ENCODE measurements at places on chromosomes 2 and 18. TPM values are rescaled to one million over a fixed set of nuclear protein-coding genes. Genes with fewer than 3 reads are reported as not detected.

Gene KCNG2
- not detected for total RNA-seq

Gene UBXN4
- total RNA-seq, result 129 TPM

DNA sequence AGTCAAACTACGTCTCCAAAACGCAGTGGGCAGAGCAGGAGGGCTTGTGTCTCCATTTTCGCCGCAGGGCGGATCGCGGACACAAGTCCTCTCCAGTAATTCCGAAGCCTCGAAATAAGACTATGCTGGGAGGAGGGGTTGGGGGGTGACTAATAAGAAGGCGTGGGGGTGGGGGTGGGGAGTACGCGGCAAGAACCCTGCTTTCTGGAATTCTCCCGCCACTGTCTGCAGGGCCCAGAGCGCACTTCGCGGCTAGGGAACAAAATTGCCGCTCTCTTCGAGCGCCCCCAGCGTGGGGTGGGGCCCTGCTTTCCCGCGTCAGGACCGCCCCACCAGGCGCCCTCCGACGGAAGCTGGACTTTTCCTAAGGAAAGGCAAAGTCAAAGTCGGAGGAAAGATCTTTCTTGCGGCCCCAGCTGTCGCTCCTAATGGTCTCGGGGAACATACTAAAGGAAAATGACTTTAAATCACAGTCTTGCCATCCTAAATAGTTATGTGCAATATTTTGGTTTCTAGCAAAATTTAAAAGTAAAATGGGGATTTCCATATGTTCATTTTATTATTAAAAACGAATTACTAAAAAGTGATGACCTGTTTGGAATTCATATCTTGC, 11.9 kb downstream of the NR4A2 start:
- no peak for DNase-seq
- H3K4me1 ChIP-seq, result peaks cover 36% of the 10 kb centered on the region
- H3K36me3 ChIP-seq, result no peaks in the 10 kb centered on the region
- H3K27me3 ChIP-seq, result peaks cover 33% of the 10 kb centered on the region
- no peak overlapping the region for H3K4me3 ChIP-seq

DNA sequence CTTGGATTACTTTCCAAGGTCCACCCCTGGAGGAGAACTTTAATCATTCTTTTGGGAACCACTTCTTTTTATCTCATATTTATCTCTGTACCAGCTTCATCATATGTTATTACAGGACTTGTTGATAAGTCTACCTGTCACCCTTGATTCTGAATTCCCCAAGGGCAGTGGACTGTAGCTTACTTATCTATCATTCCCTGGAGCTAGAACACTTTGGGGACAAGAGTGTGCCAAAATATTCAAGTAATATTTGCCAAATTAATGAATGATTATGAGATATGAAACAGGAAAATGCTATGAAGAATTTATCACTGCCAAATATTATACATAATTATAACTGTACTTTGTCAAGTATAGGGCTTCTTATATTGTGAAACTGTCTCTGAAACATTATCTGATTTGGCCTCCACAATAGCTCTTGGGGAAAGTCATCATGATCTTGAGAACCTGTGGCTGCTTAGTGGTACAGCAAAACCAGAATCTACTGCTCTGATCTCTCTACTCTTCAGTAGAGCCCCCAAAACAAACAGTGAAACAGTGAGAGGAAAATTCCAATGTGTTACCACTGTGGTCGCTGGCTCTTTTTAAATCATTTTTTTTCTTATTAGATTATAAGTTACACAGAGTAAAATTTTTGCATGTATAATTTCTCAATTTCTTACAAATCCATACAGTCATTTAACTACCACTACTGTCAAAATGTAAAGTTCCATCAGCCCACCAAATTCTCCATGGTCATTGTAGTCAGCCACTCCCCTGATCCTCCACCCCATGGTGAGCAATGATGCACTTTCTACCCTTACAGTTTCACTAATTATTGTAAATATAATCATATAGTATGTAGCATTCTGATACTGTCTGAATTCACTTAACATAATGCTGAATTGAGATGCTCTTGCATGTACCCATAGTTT, 197.5 kb downstream of the PIEZO2 start:
- DNase-seq, result no peak
- H3K4me3 ChIP-seq, result no peak overlapping the region
- no peaks in the 10 kb centered on the region for H3K36me3 ChIP-seq
- no peaks in the 10 kb centered on the region for H3K4me1 ChIP-seq

GRCh38 chr2:108154366-108155061, 85.3 kb upstream of the SULT1C3 start:
- DNase-seq, result no peak
- no peak overlapping the region for H3K27ac ChIP-seq
- no peaks in the 10 kb centered on the region for H3K27me3 ChIP-seq
- H3K36me3 ChIP-seq, result no peaks in the 10 kb centered on the region

DNA sequence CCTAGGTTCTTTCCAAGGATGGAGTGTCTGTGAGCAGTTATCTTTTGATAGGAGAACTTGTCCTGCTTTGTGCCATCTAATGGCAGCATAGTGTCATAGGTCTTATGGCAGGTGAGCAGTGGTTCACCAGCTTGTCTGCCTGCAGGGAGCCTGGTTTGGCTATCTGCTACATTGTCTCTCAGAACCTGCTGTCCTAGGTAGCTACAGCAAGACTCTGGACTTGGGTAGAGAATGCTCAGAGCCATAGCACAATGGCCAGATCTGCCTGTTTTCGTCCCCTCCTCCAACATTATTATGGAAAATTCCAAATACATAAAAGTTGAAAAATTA, 28.3 kb downstream of the AGFG1 start:
- no peak for DNase-seq
- H3K4me3 ChIP-seq, result no peak overlapping the region
- H3K36me3 ChIP-seq, result no peaks in the 10 kb centered on the region
- H3K27ac ChIP-seq, result no peak overlapping the region
